Stimulated activated CD8-positive, alpha-beta memory T cell treated with anti-CD3 and anti-CD28 coated beads, Interleukin-7, amount 100 ng/mL, for 1 hour (primary cell): ENCODE measurements at places on chromosomes 6 and 20.

DNA sequence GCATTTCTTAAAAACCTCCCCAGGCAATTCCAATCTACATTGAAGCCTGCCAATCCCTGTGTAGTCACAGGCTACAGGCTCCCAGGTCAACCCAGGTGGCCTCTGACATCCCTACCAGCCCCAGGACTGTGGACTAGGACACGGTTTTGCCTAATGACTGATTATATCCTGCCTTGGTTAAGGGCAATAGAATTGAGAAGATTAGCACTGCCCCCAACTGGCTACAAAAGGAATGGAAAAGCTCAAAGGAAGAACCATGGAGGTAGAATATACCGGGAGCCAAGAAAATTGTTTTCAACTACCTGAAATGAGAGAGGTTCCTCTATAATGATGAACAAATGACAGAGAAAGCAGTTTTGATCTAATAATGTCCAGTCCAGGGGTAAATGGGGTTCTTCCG, 421.1 kb upstream of the AGPAT4 start:
- DNase-seq: no peak

GRCh38 chr6:107458672-107459282, 587 bp downstream of the PDSS2 start:
- no peak for DNase-seq

- no peak for DNase-seq
Measured at GRCh38 chr20:63574829-63575743, 1.0 kb upstream of the HELZ2 start.

DNA sequence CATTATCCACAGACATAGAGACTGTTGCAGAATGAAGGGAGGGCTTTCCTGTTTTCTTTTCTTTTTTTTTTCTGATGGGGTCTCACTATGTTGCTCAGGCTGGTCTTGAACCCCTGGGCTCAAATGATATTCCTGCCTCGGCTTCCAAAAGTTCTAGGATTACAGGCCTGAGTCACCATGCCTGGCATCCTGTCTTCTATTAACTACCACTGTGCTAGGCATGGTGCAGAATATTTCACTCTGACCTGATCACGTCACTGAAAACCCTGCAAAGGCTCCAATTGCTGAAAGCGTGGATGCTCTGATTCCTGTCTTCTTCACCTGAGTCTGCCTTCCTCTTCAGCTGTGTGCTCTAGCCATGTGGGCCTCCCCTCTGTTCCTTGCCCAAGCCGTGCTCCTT, 8.5 kb upstream of the DNMT3B start:
- DNase-seq: no peak

DNA sequence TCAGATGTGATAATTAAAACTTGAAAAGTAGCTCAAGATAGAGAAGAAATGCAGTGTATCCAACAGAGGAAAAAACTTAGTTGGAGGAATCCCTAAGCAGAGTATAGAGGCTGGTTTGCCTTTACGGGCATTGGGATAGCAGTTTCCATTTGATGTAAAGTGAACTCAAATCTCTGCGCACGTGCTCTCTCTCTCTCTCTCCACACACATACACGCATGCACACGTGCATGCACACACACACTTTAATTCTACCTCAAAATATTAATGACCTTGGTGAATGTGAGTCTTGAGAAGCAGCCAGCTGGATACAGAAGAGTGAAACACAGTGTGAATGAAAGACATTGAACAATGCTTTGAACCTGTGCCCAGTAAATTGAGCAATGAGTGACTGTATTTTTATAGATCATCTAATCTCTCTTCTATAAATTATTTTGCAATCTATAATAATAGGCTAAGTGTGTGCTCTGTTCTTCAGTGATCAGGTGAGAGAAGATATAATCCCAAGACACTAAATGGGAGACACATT, 247.7 kb upstream of the FAM83B start:
- DNase-seq: no peak

DNA sequence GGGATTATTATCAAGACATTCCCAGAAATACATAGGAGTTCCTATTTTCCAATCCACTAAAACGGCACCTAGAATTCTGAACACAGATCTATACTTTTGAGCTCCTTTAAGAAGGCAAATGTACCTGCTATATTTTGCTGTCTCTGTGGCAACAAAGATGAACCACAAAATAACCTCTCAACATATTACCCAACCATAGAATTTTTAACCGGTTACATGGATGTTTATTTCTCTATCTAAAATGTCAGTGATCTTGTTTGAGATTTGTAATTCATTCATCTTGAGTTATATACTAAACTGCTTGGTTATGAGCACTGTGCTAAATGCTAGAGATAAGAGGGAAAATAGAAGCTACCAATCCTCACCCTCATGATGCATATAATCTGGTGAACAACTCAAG, 117.5 kb upstream of the HMGCLL1 start:
- DNase-seq: no peak

- no peak for DNase-seq
Measured at GRCh38 chr20:60097285-60097684, 139.1 kb downstream of the CDH26 start.

DNA sequence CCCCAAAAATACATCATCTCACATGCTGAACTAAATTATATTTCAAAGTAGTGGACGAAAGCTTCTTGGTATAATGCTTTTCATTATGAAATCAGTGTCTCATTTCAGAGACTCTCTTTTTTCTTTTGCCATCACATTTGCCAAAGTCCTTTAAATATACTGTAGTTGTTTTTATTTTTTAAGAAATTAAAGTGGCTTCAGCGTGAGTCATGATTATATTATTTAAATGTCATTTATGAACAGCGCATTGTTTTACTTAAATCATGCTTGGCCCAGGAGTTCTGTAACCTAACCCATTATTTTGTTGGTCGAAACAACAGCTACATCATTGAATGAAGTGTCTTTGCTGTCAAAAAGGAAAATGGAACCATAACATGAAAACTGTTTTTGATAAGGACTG, 100.9 kb downstream of the CD109 start:
- no peak for DNase-seq

DNA sequence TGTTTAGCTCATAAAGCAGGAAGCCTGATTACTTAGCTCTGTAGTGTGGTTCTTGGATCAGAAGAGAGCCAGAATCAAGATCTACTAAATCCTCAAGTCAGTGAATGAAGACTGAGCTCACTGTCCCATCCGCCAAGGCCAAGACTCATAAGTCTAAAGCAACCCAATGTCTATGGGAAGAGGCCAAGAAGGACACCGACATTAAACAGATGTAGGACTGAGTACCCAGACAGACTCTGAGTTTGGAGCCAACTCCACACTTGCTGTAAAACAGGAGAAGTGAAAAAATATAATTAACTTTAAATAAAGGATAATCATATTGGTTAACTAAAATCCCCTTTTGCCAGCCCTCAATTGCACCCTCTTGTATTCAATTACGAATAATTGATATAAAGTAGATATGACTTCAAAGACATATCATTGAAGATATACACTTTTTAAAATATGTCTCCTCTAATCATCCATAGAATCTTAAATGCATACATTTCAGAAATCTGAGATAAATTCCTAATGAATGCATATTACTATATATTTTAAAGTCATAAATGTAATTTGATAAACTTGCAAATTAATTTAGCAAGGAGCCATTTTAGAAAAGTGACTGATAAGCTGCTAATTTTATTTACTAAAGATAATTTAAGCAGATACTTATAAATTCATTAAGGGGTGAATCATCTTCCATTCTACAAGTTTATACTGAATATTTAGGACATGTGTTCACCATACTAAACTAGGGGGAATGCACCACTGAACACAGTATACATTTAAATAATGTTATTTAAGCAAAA, 617.0 kb upstream of the ARID1B start:
- DNase-seq: no peak

DNA sequence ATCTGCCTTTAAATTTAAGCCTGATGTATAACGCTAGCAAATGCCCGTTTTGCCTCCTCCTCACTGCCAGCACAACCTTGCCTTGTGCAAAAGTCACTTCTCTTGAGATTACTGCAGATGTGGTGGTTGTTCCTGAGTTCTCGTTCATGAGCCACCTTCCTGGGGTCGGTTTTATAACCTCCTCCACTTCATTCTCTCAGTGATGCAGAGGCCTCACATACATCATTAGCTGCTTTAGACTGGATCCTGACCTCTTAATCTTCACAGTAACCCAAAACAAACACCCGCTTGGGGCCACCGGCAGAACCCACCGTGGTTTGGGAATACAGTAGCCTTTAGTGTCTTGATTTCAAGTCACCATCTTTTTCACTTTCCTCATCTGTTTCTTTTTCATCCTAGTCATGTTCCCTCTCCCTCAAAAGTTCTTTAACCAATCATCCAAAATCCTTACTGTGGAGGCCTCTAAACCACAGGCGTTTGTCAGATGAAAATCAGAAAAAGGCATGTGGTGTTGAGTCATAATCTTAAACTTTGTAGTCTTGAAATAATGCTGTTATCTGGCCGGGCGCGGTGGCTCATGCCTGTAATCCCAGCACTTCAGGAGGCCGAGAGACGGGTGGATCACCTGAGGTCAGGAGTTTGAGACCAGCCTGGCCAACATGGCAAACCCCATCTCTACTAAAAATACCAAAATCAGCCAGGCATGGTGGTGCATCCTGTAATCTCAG, 430.3 kb upstream of the SOX4 start:
- DNase-seq: no peak

DNA sequence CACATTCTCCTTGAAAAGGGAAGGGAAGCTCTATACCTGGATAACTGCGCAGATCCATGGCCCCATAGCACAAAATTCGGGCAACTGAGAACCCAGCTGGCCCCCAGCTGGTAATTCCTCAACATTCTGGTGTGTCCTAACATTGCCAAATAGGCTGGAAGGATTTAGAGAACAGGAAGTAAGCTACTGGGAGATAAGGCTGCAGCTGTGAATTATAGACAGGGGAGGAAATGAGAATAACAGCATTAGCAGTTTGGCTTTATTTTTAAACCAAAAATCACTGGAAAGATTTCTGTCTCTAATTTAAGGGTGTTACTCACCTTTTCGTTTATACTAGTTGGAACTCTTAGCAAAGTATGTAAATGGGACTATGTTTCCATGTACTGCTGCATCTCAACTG, 97.2 kb downstream of the TULP4 start:
- DNase-seq: no peak

GRCh38 chr6:26300828-26301227, 64.2 kb upstream of the BTN3A2 start:
- DNase-seq: no peak

GRCh38 chr20:19741924-19742323, 16.1 kb upstream of the RIN2 start:
- no peak for DNase-seq

DNA sequence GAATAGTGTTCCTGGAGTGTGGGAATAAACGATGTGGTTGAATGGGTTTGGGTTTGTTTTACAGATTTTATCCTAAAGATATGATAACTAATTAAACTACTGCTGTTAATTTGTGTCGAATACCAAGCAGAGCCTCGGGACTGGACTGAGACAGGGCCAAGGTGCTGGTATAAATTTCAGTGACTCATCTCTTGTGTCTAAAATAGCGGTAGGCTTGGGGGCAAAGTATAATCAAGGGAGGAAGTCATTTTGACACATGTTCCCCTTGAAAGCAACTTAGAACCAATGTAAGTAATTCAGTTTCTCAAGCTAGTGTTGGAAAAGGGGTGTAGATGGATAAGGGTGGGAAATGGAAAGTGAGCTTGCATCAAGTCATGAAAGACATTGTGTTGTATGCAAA, 108.4 kb downstream of the PLCB4 start:
- no peak for DNase-seq

- no peak for DNase-seq
Measured at GRCh38 chr6:169839493-169839892, 88.1 kb downstream of the ERMARD start.

- DNase-seq: no peak
Measured at GRCh38 chr6:163370464-163371117, 43.9 kb upstream of the QKI start.

- DNase-seq: peak; percentile 16
Measured at GRCh38 chr20:64065974-64066343, 3.0 kb downstream of the TCEA2 start.

DNA sequence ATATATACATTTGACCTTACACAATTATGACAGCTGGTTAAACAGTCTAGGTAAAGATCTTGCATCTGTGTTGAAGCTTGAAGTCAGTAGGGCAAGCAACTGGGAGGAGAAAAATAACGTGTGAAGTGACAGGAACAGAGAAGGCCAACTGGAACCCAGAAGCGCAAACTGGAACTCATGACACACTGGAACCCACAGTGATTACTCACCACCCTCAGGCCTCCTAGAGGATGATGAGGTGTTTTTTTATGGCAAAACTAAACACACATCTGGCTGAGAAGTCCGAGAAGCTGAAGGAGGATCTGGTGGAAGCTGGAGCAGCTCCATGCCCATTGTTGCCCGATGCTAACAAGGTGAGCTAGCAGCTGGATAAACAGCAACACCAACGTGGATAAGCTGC, 108.1 kb downstream of the TMEM200A start:
- no peak for DNase-seq

DNA sequence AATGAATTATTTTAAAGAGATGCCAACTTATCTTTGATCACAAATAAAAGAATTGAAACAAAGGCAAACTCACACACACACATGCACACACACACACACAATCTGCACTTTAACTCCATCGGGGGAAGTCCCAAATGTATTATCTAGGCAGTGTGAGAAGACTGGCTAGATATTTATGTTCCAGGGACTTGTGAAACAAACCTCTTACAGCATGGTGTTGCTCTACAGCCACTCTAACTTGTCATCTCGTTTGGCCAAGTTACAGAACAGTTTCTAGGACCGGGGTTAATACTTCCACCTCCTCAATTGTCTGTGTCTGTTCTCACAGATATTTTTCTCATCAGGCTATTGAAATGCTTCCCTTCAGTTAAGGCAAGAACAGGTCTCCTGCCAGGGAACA, 855.0 kb downstream of the EPHA7 start:
- DNase-seq: no peak

DNA sequence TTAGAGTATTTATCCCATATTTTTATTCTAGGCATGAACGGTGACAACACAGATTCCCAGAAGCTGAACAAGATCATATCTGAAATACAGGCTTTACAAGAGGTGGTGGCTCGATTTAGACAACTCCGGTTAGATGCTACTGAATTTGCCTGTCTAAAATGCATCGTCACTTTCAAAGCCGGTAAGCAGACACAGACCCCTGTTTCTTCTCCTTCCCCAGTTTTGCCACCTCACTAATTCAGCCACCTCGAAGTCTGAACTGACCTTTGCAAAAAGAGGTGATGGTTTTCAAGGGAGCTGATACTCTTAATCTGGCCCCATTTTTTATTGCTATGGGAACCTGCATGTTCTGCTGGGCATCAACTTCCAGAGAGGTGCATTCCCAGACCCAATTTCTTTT, 15.0 kb downstream of the NR2E1 start:
- DNase-seq: no peak

DNA sequence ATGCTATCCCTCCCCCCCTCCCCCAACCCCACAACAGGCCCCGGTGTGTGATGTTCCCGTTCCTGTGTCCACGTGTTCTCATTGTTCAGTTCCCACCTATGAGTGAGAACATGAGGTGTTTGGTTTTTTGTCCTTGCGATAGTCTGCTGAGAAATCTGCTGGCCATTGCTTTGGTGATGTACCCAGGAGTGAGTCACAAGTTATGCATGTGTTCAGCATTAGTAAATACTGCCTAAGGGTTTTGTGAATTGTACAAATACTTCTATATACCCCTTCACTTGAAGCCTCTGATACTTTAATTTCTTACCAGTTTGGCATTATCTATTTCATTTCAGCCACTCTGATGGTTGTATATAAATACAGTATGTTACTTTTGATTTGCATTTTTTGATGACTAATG, 711.3 kb upstream of the GJE1 start:
- DNase-seq: no peak

- no peak for DNase-seq
Measured at GRCh38 chr6:31070711-31071197, 41.6 kb downstream of the C6orf15 start.
